ENCODE measurements at places on chromosomes 7 and 10.

DNA sequence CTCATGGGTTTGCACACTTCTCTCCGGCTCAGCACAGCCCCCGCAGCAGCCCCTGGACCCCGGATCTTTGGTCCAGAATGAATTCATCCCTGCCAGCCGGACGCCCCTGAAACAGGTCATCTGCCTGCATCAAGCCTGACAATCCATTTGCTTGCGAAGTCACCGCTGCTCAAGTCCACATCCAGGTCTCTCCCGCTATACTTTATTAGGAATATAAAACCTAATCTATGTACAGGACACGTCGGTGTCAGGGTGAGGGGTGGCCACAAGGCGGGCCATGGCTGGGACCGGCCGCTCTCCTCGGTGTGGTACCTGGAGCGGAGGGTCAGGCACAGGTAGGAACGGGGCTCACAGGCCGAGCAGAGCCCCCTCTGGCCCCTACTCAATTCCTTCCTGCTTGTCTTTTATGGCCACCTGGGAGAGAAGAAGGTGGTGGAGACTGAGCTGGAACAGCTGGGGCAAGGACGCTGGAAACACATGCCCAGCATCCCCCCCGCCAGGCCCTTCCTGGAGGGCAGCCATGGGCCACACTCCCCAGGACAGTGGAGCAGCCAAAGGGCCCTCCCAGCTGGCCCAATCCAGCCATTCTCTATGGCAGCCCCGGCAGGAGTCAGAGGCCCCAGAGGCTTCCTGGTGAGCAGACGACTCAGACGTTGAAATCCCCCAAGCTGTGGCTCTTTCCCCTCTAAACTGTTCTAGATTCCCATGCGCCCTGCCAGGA is 5.3 kb downstream of the POLR2J start:
- no peak for DNase-seq

DNA sequence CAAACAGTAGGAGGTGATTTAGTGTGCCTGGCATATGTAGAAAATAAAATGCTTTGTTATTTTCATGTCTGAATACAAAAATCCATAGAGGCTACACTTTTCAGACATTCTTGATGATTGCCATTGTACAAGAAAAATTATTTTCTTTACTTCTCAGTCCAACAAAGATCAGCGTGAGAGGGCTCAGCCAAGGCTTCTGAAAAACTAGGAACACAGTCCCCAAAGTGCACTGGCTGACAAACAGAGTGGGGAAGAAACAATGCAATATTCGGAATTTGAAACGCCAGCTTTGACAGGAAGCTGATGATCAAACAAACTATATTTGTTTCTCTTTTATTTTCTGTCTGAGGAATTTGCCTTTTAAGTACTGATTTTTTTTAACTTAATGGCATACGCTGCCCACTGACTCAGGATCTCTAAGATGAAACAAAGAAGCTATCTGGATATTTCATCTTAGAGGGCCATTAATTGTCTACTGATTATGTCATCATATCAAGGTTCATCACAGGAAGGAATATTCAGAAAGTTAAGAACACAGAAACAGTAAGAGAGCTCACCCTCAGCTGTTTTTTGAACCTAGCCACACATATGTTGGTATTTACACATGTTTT is 197.0 kb upstream of the INHBA start:
- no peak for DNase-seq

DNA sequence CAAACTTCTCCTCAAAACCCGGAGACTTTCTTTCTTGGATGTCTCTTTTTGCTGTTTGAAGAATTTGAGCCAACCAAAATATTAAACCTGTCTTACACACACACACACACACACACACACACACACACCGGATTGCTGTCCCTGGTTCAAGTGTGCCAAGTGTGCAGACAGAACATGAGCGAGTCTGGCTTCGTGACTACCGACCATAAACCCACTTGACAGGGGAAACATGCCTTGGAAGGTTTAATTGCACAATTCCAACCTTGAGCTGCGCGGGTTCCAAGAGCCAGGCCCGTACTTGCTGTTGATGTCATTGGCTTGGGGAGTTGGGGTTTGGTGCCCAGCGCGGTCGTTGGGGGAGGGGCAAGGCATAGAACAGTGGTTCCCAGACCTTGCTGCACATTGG is 1.7 kb downstream of the EGFR start:
- no peak for DNase-seq

- DNase-seq: no peak
Observed at GRCh38 chr10:101301111-101301731, 52.7 kb upstream of the BTRC start.

GRCh38 chr7:156927571-156928405 is 21.7 kb upstream of the NOM1 start:
- no peak for DNase-seq

DNA sequence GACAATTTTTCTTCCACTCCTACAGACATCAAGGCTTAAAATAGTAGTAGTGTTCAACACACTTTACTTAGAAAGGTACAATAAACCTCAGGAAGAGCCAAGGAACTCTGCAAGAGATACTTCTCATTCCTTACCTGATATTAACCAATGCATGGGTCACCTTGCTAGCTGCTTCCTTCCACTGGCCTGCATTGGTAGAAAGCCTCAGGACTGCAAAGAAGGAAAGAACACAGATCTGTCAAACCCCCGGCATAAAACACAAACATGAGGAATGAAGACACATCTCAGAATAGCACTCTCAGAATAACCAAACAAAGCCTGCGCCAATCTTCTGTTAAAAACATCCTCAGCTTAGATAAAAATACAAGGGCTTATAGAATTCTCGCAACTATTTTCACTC is 96.1 kb upstream of the KCNIP2 start:
- no peak for DNase-seq

DNA sequence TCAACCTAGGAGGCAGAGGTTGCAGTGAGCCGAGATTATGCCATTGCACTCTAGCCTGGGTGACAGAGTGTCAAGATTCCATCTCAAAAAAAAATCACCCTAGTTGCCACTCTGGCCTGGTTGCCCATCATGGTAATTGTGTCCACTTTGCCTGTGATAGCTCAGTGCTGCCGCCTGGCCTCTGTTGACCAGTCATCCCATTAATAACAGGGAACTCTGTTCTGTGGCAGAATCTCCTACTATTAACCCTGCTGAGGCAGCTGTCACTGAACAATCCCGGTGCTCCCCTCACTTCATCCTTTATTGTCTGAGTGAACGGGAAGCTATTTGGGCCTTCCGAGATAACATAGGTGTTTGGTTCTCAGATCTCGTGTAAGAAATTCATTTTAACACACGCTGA is 14.6 kb downstream of the ZNF3 start:
- DNase-seq: no peak

GRCh38 chr7:32661501-32661900 is 166.2 kb downstream of the AVL9 start:
- no peak for DNase-seq

DNA sequence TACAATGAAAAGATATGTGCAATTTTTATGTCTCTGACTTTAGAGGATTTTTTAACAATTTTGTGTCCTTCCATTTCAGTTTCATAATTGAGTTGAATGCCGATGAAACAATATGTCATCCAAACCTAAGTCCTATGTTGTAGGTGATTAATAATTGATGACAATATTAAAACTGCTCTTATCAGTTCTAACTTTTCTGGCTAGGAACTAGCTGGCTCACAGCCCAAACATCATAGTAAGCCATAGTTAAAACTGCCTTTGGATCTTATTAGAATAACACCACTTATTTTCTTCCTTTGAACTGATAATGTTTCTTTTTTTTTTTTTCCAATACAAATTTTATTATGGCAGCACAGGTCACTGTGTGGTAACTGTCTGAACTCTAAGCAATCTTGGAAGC is 230.9 kb downstream of the GRM8 start:
- no peak for DNase-seq

- DNase-seq: no peak
Observed at GRCh38 chr10:7948371-7949000, 106.0 kb upstream of the GATA3 start.

- DNase-seq: no peak
Observed at GRCh38 chr10:102775935-102776669, 32.4 kb downstream of the WBP1L start.

DNA sequence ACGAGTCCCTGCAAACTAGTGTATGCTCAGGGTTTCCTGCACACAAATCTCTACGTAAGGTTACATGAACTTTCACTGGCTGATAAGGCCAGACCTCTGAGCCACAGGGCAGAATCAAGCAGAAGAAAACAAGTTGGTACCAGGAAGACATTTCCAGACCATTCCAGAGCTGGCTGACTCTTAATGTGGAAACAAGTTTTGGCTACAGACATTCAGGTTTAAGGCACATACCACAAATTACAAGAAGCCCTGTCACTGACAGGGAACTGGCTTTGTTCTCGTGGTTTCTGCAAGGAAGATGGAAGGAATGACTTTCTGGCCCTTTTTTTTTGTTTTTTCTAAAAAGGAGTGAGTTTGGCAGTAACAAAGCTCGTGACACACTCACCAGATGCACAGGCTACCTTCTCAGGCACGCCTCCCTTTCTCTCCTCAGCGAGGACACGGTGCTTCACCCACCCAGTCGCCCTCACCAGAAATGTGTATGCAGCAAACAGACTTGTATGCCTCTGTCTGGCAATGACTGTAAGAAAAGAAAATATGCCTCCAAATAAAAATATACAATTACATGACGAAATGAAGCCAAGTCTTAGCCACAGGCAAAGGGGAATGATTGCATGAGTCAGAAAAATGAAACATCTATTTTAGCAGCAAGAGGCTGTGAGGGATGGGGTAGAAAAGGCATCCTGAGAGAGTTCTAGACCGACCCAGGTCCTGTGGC is 22.6 kb downstream of the PLAC9 start:
- DNase-seq: no peak
